ENCODE measurements at places on chromosomes 6 and 20. TPM values are rescaled to one million over a fixed set of nuclear protein-coding genes. Genes with fewer than 3 reads are reported as not detected.

GRCh38 chr6:37103169-37104039, 66.5 kb upstream of the PIM1 start:
- no peak for DNase-seq

SLC22A1 gene
- total RNA-seq: 3.7 TPM

- no peak for DNase-seq
These were observed 71.3 kb upstream of the EYA4 start for GRCh38 chr6:133169901-133170300.

- DNase-seq: no peak
These were observed 119.4 kb upstream of the GJE1 start for GRCh38 chr6:142013287-142013686.

DNA sequence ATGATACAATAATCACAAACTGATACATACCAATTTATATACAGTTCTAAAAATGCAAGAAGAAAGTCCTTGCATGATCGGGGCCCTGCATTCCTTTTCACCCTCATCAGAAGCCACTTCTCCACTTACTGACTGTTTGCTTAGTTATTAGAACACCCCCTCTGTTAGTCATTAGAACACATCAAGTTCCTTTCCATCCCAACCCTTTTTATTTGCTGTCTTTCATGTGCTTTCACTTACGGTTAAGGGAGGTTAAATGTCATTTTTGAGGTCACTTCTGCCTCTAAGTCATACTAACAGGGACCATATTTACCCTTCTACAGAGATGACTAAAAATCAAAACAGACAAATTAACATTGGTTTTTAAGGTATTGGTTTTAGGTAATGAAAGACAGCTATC, 149.1 kb downstream of the LMBRD1 start:
- no peak for DNase-seq

DNA sequence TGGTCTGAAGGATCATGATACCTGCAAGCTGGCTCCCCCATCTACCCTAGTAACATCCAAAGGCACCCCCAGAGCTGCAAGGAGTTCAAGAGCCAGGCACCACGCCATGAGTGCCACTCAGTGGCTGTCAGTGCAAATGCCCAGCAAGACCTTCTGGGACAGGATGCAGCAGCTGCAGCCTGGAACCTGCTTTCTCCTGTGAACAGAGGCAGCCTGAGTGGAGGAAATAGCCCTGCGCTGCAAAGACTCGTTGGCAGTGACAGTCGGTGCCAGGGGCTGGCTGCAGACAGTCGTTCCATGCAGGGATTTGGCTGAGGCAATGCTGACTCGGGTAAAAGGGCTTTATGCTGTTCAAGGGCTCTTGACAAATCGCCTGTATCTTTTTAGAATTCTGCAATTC, 15.7 kb upstream of the SSTR4 start:
- no peak for DNase-seq

- no peak for DNase-seq
These were observed 293.6 kb upstream of the STXBP5 start for GRCh38 chr6:146910611-146911010.

- DNase-seq: no peak
These were observed 626.6 kb upstream of the ADGRB3 start for GRCh38 chr6:68008445-68008844.

TMEM217 gene
- 9.9 TPM for total RNA-seq

SPATS1 gene
- total RNA-seq: not detected

DNA sequence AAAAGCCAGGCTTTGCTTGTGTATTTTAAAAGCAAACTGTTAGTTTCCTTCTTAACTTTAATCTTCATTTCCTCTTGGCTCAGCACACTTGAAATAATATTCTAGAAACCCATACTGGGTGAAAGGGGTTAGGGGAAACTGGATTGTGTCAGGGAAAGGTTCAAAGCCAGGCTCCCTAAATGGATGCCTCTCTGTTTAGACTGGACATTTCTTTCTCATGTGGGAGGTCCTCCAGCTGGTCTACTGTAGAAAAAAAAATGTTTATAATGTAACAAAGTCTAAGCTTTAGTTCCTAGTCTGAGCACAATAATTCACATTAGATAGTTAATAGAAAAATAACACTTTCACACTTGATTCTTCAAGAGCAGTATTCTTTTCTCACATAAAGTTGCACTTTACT, 89.0 kb upstream of the AKIRIN2 start:
- no peak for DNase-seq

DNA sequence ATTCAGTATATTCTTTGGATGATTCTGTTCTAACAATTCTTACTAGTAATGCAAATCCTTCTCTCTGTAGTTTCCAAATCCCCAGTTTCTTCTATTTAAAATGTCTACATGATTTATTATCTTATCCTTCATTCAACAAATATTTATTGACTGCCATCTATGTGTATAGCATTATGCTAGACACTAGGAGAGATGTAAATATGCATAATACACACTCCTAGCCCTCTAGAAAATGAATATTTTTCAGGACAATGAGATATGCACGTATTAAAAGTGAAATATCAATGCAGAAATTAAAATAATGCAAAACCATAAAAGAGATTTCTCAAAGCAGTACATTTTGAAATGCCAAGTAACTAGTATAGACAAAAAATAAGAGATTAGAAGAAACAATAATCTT, 293.5 kb upstream of the CNR1 start:
- no peak for DNase-seq

ACTR5 gene
- 14.9 TPM for total RNA-seq

DLK2 gene
- total RNA-seq: 1.5 TPM

- DNase-seq: no peak
These were observed 47.3 kb downstream of the LY86 start for GRCh38 chr6:6635869-6636268.

GRCh38 chr6:77561768-77562314, 91.0 kb upstream of the MEI4 start:
- DNase-seq: no peak

DNA sequence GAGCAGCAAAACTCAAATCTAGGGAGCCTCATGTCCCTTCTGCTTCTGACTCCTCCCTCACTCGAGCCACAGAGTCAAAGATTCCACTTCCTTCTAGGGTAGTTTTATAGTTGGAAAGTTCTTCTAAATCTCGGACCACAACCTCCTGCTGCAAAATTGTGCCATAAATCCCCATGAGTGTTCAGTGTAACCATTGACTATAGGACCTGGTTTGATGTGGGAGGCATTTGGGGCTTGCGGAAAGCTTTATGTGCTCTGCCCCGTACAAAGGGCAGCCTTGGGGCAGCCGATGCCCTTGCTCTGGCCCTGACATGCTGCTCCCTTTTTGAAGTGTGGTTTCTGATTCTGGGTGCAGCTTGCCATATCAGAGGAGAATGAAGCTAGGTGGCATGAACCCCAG, 43.6 kb upstream of the IER3 start:
- DNase-seq: peak; percentile 23

DNA sequence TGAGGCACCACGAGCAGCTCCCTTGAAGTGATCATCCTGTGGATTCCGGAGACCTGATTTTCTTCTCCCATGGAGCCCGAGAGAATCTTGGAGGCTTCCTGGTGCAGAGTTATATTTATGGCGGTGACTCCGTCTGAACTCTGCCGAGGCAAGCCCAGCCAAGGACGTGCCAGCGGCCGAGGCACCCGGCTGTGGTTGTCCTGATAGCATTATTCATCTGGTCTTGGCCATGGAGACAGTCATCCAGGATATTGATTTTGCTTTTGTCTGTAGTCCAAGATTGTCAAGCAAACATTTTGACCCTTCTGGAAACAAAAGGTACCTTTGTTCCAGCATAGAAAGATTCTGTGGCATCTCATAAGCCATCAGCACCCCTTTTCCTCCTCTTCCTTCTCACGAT, 163.3 kb downstream of the SCML4 start:
- no peak for DNase-seq

GRCh38 chr20:62392077-62392418, 5.1 kb downstream of the RPS21 start:
- DNase-seq: no peak

PHF20 gene
- 50.5 TPM for total RNA-seq

DNA sequence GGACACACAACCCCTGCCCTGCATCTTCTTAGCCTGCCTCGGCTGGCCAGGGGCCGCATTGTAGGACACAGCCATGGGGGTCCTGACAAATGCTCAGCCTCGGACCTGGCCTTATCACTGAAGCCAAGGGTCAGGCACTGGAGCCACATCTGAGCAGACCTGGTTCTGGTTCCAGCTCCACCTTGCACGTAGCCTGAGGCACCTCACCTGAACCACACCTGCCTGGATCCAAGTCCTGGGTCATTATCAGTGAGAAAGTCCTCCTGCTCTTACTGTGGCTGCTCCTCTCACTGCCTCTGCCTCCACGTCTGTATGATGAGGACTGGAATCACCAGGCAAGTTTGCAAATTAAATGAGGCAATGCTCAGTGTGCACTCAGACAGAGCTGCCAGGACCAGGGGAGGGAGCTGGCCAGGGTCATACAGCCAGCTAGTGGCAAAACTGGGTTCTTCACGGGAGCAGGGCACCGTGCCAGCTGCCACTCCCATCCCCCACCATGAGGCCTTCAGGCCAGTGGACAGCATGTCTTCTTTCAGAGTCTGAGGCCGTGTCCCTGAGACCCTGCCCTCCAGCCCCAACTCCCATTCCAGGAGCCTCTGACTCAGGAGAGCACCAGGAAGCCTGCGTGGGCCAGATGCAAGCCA, 40.2 kb downstream of the MRPL14 start:
- no peak for DNase-seq

GRCh38 chr6:157045831-157046454, 268.8 kb downstream of the ARID1B start:
- no peak for DNase-seq

- DNase-seq: no peak
These were observed 156.1 kb downstream of the SLC35B3 start for GRCh38 chr6:8279041-8279805.

BCAS1 gene
- total RNA-seq: not detected

DNA sequence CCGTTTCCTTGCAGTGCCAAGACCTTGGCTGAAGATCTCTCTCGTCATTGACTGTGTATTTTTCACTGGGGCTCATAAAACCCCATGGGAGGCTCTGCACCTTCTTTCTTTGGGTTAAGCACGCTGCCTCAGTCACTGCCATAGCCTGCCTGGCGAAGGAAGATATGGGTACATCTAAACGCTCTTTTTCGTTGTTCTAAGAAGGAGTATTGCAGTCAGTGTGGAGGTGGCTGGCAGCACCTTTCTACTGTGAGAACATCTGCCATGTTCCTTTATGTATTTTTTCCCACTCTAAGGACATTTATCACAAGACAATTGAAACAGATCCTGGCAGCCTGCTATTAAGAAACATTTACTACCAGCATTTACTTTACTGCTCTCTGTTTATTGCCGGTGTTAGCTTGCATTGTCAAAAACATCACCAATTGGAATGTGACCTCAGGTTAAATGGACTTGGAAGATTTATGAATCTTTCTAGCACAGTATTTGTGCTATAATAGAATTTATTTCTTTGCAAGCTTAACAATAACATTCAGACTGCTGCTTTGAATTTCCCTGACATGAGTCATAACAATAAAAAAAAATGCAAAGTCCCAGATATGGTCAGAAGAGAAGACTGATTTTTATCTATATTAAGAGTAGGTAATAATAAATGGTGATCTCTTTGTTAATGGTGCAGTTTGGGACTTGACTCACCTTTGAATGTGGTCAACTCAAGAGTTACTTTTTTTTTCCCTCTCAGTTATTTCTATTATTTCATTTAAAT, 62.2 kb upstream of the CLDN20 start:
- no peak for DNase-seq

SLC17A2 gene
- total RNA-seq: 0.10 TPM

DNA sequence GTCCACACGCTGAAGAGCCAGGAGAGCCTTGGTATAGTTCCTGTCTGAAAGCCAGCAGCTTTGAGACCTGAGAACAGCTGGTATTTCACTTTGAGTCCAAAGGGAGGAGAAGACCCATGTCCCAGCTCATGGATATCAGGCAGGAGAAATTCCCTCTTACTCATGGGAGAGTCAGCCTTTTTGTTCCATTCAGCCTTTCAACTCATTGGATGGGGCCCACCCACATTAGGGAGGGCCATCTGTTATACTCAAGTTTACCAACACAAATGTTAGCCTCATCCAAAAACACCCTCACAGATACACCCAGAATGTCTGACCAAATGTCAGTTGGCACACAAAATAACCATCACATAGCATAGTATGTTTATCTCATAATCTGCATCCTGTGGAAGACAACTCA, 80.1 kb downstream of the GMDS start:
- no peak for DNase-seq

- DNase-seq: no peak
These were observed 114.0 kb upstream of the FOXO3 start for GRCh38 chr6:108446629-108447150.

DNA sequence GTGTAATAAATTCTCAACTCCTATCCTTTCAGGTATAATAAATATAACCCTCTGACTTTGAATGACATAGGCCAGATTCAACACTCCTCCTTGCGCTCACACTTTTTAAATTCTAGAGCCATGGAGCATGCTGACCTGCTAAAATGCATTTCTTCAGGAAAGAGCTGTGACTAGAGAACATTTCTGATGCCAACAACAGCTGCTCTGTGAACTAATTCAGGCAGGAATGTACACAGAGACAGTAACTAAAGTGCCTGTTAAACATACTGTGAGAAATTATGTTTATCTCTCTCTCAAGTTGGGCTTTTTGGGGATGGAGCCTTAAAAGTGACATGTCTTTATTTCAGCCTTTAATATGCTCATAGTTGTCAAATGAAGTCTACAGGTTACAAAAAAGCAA, 8.3 kb downstream of the NHSL1 start:
- no peak for DNase-seq

DNA sequence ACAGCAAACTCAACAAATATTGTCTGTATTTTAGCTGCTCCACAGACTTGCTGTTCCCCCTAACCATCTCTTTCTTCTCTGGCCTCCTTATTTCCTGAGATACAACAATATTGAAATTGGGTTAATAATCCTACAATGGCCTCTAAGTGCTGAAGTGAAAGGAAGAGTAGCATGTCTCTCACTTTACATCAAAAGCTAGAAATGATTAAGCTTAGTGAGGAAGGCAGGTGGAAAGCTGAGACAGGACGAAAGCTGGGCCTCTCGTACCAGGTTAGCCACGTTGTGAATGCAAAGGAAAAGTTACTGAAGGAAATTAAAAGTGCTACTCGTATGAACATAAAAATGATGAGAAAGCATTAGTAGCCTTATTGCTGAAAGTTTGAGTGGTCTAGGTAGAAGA, 63.8 kb downstream of the ELOVL5 start:
- DNase-seq: no peak

GRCh38 chr20:33874129-33874528, 63.0 kb downstream of the CHMP4B start:
- DNase-seq: no peak

DEFB119 gene
- not detected for total RNA-seq

DNA sequence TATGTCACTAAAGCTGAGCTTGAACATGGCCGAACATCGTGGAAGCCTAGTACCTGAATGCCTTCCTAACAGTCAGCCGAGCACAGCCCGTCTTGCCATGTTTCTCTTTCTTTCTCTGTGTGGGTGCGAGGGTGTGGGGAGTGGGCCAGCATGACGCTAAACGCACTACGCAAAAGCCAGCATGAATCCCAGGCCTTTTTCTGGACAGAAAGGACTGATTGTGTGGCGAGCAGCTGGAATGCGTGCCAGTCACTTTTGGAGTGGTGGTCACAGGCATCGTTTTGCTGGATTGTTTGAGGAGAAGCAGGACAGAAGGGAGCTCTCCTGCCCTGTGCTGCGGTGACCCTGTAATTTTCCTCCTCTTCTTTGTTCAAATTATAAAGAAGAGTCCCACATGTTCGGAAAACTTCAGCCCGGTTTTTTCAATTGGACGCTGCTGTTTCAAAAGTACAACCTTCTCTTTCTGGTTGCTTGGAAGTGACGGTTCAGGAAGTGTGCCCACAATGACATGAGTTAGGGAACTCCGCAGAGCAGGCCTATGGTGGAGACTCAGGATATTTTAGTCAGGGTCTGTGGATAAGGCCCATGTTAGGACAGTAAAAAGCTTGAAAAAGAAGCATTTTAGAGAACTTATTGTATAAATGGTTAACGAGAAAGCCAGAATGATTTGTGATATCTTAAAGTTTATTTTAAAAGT, 54.3 kb downstream of the PDE7B start:
- DNase-seq: no peak

Measured in activated T-helper 1 cell treated with anti-CD3 and anti-CD28 coated beads, Interleukin-12 subunit alpha, Interleukin-12 subunit beta, Interleukin-2, Interleukin-4 antibody, amounts not matched to agents 30 ng/mL and 10 ng/mL and 1 ng/mL, durations not matched to agents 14 hours and 24 hours and 36 hours (primary cell).